ENCODE measurements at places on chromosomes 16 and 17.

GRCh38 chr17:2082003-2082781, 27.3 kb downstream of the HIC1 start:
- DNase-seq: no peak

GRCh38 chr17:67359960-67360791, 6.2 kb downstream of the PSMD12 start:
- no peak for DNase-seq

GRCh38 chr17:80501741-80502577, 25.6 kb upstream of the NPTX1 start:
- no peak for DNase-seq

DNA sequence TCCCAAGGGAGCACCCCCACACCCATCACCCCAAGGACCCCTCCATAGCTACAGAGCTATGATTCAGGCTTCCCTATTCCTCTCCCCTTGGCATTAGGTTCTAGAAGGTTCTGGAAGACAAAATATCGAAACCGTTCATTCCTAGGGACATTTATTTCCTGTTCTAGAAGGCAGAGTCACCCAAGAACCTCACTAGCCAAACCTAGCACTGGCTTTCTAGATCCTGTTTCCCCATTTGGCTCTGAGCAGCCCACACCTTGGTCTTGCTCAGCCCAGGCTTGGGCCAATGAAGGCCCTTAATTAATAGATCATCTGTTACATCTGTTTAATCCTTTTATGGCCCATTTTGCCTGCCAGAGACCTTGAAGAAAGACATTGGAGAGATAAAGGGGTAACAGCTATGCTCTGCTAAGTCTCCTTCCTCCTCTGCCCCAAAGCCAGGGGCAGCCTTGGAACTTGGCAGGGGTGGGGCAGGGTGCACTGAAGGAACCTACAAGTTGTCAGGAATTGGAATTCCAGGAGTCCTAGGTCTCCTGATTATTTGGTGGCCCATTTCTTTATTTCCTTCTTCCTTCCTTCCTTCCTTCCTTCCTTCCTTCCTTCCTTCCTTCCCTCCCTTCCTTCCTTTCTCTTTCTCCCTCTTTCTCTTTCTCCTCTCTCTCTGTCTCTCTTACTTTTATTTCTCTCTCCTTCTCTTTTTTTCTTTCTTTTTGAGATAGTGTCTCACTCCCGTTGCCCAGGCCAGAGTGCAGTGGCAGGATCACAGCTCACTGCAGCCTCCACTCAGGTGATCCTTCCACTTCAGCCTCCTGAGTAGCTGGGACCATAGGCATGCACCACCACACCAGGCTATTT, 8.7 kb upstream of the FZD2 start:
- no peak for DNase-seq

DNA sequence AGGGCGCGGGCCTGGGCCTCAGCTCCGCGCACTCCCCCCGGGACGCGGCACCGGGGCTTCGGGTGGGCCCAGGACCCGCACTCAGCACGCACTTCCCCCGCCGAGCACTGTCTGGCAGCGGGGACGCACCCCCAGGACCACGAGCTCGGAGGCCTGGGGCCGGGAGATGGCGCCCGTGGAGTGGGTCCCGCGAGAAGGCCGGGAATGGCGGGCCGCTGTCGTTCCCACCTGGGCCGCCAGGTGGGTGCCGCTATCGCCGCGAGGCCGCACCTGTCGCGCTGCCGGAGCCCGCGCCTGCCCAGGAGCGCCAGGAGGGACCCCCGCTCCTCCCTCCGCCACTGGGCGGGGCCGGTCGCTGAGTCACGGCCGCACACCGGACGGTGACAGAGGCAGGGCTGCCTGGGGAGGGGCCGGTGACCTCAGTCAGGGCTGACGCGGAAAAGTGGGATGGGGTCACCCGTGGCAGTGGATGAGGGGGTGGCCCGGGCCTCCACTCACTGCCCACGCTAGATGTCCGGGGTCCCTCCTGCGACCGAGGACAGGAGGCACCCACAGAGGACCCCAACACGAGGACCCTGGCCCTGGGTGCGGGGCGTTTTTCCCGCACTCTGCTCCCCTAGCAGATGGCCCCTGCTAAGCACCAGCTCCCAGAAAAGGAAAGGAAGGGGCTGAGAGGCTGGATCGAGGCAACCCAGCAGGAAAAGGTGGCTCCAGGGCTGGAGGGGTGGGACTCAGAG, 6.9 kb upstream of the ACTG1 start:
- DNase-seq: no peak

DNA sequence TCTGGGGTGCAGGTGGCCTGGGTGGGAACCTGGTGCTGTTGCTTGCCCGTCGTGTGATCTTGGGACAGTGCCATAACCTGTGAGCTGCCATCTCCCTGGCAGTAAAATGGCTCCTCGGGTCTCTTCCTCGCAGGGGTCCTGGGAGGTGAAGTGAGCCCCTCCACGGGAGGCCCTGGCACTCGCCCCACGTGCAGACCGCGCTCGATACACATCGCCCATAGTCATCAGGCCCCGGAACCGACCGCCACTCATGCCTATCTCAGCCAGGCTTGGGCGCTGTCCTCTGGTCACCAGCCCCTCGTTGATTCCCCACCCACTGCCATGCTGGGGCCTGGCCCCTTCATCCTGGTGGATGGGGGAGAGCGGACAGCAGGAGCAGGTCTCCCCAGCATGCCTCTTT, 21.5 kb upstream of the OSGIN1 start:
- no peak for DNase-seq

DNA sequence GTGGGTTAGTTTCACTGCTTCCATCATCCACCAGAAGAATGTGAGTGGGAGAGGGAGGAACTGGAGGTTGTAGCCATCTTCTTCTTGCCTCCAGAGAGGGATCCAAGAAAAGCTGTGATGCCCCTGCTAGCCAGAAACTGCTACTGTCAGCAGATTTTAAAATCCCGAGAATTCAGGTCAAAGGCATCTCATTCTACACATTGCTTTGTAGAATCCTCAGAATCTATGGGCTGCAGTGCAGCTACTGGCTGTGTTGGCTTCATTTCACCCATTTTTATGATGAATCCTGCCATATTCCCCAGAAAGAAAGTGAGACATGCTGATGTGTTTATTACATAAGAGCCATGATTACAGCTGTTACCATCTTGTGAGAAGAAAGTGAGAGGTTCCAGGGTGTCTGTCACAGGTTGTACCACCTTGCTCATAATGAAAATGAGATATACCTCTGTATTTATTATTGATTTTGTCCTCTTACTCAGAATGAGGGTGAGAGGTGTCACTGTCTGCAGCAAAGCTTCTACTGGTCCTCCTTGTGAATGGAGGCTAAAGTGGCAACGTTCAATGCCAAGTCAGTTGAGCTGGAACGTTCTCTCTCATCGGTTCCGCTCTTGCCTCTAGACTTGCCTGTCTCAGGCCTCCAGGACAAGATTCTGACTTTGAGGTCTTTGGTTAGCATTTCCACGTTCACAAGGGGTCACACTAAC, 50.1 kb upstream of the MYH10 start:
- DNase-seq: no peak

DNA sequence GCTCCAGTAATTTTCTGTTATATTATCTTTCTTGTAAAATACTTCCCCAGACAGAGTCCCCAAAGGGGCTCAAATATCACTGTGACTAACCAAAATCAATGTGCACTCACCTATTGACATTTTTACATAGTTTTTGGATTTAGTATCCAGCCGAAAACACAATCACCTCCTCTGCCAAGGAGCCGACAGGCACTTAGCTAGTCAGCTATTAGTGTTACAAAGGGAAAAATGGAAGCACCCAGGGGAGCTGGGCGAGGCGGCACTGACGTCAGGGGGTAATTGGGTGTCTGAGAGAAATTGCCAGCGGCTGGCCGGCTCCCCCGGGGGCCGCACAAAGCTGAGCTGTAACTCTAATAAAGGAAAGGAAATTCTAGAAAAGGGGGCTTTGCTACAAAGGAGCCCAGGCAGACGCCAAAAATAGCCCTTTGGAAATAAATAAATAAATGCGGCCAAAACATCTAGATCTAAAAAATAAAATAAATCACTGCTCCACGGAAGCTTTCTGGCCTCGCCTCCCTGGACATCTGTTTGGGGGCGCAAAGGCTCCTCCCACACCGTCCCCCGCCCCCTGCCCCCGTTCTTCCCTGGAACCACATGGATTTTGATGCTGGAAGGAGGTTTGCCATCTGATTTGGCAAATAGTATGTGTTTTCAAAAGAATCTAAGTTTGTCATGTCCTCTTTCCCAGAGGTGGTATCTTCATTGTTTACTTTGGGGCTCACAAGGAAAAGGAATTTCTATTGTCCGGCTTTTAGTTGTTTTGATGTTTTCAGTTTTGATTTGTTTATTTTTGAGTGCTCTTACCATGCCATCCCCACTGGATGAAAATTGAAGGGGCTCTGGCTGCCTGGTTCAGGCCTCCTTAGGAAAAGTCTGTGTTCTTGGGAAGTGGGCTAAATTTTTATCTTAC, 156.7 kb downstream of the ZNF423 start:
- peak; percentile 83 for DNase-seq

- DNase-seq: peak; percentile 85
Measured at GRCh38 chr17:17641621-17642409, 39.4 kb upstream of the RAI1 start.

DNA sequence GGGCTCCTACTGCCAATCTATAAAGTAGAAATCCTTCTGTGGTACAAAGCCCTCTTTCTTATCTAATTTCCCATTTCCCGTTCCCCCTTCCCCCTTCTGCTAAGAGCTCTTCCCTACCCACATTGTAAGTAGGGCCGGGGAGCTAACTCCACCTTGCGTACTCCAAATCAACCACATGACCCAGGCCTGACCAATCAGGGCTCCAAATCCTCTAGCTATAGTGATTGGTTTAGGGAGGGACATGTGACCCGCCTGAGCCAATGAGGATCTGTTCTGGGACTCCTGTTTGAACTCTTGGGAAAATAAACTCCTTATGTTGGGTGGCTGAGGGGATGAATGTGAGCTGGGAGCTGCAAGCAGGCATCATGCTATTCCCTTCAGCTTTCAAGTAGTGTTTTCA, 40.9 kb upstream of the MEOX1 start:
- no peak for DNase-seq

- DNase-seq: peak; percentile 37
Measured at GRCh38 chr16:23504453-23505179, 5.7 kb downstream of the GGA2 start.

- DNase-seq: no peak
Measured at GRCh38 chr16:9545522-9546437, 454.3 kb downstream of the HAPSTR1 start.

DNA sequence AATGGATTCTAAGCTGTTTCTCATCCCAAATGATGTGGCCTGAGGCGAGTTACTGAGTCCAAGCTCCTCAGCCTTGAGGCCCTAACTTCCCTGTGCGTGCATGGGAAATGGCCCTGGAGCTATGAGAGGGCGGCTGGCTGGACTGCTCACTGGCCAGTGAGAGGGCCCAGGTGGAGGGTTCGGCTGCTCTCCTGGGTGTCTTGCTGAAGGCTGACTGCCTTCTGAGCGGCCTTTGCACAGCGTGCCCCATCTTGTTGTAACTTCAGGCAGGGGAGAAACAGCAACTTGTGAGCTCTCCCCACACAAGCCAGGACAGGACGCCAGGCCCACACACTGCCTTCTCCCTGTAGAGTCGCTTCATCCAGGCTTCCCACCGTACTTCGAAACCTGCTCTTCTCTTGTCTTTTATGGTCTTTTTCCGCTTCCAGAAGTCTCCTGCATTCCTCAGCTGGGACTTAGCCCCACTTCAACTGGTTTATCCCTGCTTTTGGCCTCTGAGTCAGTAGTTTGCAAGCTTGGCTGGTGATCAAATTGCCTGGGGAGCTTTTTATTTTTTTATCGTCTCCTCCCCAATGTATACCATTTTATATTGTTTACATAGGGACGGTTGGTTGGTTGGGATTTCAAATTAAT, 13.3 kb downstream of the CDH3 start:
- no peak for DNase-seq
